ENCODE measurements at places on chromosomes 4 and X.

DNA sequence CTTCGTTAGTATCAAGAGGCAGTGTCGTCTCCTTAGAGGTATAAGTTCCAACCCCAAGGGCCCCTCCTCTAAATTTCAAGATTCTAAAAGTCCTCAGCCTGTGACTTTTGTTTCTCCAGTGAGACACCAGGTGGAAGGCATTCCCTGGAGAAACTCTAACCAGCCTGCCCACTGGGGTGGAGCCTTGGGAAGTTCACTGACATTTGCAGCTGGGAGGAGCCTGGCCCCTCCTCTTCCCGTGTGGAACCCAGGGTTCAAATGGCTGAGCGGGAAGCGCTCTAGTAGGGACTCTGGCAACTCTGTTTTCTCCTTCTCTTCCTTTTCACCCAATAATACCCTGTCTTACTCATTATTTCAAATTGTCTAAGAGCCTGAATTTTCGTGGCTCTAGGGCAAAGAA, 325.0 kb downstream of the TLL1 start:
- DNase-seq, result no peak

DNA sequence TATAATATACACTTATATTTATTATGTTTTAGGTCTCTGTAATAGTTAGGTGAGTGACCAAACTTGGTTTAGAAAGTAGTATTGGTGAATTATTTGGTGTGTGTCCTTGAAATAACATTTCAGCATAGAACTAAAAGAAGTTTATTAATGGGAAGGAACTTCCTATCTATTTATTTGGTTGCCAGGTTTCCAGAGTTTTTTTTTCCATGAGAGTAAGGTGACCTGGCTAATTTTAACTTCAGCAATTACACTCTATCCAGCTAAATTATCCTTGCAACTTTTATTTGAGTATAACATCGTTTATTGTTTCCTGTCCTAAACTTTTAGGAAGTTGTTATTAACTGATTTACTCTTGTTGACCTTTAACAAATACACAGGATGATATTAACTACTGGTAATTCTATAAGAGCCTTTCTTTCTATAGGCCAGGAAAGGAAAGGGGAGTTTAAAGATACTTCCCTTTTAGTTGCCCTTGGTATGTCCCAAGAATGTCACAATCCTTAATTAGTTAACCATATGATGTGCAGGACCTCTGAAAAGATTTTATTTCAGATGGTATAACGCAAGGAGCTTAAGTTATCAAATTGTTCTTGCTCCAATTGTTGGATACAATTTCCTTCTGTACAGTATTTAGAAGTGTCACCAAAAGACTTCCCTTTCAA, 18.9 kb downstream of the PRDM8 start:
- no peak for DNase-seq

GRCh38 chr4:19230906-19231545, 1020.7 kb upstream of the SLIT2 start:
- no peak for DNase-seq

GRCh38 chr4:27121830-27122229, 261.2 kb downstream of the STIM2 start:
- no peak for DNase-seq

DNA sequence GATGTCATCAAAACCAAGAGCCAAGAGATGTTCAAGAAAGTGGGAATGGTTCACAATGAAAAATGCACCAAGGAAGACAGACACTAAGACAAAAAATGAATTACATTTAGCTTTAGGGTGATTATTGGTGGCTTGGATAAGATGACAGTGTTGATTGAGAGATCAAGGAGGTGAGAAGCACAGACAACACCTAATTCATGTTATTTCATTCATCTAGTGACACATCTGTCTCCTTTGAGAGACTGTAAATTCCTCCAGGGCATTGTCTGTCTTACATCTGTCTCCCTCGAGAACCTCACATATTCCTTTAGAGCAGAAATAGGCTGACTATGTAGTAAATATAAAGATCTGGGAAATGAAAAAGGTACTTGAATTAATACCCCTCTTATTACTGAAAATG, 94.2 kb upstream of the SMIM31 start:
- DNase-seq, result no peak

DNA sequence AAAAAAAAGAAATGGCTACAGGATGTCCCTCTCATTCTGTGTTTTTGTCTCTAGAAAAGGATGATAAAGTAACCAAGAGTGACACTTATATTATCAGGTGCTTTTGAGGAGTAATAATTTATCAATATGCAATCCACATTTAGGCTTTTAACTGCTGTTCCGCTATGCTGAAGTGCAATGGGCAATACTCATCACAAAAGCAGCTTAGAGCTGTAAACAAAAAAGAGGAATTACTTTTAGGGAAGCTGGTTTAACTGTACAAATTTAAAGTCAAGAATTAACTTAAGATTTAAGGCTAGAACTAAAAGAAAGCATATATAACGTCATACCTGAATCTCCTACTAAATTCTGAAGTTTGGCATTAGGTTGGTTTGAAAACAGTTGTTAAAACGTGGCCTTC, 93.5 kb upstream of the DDX3X start:
- no peak for DNase-seq

DNA sequence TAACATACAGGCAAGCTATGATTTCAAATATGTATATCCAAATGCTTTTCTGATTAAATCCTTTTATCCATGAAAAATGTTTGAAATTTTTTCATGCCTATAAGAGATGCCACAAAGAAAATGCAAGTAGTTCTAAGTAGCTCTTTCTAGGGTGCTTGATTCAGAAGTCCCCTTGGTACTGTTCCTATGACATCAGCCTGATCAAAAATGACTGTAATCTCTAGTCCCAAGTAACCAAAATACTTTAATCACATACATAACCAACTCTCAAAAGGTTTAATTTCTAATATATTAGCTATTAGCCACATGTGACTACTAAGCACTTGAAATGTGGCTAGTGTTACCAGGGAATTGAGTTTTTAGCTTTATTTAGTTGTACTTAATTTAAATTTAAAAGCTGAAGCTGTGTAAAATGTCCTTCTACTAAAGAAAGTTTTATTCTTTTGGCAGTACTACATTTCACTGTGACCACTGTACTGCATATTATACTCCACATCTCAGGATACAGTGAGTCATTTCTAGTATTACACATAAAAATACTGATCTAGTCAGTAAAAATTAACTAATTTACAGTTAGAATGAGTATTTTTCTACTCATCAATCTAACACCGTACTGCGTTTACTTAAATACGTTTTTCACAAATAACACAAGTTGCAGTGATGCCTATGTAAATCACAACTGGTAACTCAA, 33.9 kb downstream of the FBXW7 start:
- no peak for DNase-seq

DNA sequence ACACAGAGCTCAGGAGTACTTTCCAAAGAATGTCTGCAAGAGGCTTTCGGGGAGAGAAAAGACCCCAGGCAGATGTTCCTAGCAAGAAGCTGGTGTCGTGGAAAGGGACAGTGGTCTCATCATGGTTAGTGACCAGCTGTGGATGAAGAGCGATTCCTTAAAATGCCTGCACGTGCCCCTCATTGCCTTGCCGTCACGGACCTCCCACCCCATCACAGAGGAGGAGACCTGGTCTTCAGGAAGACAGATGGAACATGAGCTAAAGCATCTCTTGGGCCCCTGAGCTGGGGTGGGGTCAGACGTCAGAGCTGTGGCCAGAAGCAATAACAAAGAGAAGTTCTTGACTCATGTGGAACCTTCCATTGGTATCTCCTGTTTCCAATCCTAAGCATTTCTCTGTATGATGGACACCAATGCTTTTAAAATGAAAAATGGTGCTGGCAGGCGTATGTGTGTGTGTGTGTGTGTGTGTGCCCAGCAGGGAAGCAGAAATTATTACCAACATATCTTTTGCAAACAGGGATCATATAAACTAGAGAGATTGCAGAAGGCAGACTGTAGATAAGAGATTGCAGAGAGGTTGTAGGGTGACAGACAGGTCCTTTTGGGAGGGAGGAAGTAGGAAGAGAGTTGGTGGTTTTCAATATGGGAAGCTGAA, 25.2 kb upstream of the ASMTL start:
- DNase-seq, result no peak

GRCh38 chr4:11937941-11938340, 509.2 kb upstream of the HS3ST1 start:
- DNase-seq, result no peak

DNA sequence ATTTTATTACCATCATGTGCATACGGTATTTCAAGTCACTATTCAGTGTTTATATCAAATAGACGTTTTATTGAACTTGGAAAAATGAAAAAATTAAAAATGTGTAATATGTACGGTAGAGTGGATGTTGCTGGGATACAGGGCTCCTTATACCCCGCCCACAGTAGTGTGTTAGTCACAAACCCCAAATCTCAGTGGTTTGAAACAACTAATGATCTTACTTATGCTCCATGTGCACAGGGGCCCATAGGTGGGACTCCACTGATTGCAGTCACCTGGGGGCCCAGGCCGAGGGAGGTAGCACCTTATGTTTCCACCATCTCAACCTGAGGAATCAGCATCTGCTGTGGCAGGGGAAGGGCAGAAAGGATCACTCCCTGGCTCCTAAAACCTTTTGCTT, 18.1 kb downstream of the LSM6 start:
- DNase-seq, result no peak

- no peak for DNase-seq
These were observed 17.0 kb upstream of the PAPSS1 start for GRCh38 chr4:107736924-107737448.

DNA sequence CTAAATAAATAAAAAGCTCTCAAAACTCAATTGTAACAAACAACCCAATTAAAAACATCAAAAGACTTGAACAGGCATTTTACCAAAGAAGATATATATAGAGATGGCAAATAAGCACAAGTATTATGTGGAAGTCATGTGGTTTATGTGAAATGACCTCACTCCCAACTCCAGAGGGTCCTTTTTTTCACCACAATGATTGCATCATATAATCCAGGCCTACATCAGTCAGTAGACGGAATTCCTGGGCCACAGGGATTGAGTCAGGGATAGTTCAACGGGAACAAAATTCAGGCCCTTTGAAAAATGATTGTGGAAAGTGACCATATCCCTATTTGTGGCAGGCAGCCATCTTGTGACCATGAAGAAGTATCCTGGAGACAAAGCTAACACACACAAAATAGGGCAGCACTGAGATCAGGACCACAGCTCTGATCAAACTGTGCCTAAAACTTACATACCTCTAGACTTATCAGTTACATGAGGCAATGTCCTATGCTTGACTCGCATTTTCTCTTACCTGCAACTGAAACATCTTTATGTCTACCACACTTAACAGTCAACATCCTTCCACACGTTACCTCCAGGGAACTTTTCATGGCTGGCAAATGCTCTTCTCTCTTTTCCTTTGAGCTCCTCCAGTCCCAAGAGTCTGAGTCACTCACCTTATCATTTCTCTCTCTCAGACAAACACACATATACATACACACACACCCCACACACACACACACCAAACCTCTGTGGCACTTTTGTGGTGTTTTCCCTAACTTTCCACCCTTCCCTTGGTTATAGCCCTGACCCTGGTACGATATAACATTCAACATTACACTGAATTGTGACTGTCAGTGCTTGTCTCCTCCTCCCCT, 113.5 kb downstream of the PHF8 start:
- DNase-seq, result no peak

DNA sequence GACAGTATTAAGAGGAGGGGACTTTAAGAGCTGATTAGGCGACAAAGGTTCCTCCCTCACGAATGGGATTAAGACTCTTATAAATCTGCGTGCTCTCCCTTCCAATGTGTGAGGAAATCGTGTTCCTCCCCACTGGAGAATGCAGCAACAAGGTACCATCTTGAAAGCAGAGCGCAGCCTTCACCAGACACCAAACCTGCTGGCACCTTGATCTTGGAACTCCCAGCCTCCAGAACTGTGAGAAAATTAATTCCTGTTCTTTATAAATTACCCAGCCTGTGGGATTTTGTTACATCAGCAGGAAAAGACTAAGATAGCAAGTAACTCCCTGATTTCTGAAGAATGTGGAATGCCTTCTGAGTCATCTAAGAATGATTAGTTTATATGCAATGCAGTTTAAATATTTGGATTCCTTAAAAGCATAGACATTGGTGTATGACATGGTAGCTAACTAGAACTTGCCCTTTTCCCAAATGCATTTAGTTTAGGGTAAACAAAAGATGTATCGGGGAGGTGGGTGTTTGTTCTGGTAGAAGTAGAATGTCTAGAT, 86.1 kb downstream of the USP46 start:
- no peak for DNase-seq

DNA sequence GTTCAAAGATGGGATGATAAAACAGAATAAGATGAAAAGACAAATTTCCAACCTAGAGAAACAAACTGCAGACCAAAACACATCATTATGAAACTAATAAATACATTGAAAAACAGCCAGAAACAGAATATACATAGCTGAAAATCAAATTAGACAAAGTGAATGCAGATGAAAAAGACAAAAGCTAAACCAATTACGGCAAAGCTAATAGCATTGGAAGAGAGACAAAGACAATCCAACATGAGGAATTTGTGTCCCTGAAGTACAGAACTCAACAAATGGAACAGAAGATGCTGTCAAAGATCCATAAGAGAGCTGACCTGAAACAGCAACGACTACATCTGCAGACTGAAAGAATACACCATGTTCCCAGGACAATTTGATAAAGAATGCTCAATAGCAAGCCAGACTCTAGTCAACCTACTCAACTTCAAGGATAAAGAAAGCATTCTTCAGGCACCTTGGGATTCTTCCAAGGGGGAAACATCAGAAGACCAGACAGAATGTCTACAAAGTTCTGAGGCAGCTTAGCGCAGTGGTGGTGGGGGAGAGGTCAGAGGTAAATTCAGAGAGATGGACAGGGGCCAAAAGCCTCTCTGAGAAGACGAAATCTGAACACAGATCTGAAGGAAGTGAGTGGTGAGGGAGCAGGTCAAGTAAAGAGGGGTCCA, 27.4 kb upstream of the IRAK1 start:
- DNase-seq, result no peak

DNA sequence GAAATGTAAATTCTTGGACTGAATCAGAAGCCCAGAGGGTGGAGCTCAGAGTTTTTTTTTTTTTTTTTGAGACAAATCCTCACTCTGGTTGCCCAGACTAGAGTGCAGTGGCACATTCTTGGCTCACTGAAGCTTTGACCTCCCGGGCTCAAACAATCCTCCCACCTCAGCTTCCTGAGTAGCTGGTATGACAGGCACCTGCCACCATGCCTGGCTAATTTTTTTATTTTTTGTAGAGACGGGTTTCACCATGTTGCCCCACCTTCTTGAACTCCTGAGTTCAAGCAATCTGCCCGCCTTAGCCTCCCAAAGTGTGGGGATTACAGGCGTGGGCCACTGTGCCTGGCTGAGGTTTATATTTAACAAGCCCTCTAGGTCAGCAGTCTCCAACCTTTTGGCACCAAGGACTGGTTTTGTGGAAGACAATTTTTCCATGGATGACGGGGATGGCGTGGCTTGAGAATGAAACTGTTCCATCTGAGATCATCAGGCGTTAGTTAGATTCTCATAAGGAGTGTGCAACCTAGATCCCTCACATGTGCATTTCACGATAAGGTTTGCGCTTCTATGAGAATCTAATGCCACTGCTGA, 76.7 kb downstream of the FHIP1A start:
- no peak for DNase-seq

GRCh38 chr4:147078362-147078761, 132.7 kb upstream of the TTC29 start:
- no peak for DNase-seq
